NCI-H524 (cell line): ENCODE measurements at places on chromosomes 3 and 15.

GRCh38 chr3:5251196-5251583, 63.7 kb downstream of the EDEM1 start:
- no peak for DNase-seq

- peak; percentile 17 for DNase-seq
These were observed 79.5 kb downstream of the IQSEC1 start for GRCh38 chr3:12993517-12994356.

GRCh38 chr3:95673215-95673614, 1141.2 kb upstream of the EPHA6 start:
- no peak for DNase-seq

DNA sequence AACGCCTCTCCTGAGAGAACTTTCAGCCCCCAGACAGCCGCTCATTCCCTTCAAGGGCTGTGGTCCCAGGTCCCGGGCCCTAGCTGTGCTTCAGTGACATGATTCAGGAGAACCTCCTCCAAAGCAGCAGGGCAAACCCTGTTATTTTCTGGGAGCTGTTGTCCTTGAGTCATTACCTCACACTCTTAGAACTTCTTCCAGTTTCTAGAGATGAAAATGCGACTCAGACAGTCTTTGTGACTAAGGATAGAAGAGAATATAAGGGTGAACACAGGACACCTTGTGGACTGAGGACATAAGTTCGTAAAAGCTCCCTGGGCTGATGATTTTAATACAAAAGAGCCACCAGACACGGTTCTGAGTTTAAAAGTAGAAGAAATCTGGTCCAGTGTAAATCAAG, 203.8 kb downstream of the RORA start:
- DNase-seq = no peak

DNA sequence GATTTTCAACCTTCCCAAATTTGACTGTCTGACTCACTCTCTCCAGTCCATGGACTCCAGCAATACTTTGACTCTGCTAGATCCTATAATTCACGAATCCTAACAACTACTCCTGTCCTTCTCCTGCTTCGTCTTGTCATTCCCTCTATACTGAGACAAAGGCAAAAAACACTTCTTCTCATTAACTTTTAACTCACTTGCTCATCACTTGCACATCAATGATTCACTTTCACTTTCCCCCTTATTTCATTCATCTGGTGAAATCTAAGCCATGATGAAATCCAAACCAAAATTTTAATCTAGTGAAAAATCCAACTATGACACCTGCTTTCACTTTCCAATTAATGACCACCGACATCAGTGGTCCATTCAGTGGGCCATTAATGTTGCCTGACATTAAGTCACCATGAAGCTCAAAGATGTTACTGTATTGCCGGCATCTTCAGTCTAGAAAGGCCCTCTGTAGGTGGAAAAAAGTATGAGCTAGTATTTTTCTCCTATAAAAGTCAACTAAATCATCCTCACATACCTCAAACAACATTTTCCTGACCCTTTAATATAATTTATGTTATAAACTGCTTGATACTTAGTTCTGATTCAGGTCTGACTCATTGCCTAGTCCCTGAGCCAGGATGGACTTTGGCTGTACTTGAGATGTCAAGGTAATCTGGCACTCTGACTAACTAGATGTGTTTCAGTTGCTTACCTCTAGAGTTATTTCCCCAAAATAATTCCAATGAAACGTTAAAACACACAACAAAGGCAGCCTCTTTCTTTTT, 158.6 kb downstream of the CNTN6 start:
- DNase-seq = no peak

- no peak for DNase-seq
These were observed 52.0 kb downstream of the LPP start for GRCh38 chr3:188205992-188206416.

GRCh38 chr15:67080118-67080899, 14.9 kb downstream of the SMAD3 start:
- DNase-seq = no peak

DNA sequence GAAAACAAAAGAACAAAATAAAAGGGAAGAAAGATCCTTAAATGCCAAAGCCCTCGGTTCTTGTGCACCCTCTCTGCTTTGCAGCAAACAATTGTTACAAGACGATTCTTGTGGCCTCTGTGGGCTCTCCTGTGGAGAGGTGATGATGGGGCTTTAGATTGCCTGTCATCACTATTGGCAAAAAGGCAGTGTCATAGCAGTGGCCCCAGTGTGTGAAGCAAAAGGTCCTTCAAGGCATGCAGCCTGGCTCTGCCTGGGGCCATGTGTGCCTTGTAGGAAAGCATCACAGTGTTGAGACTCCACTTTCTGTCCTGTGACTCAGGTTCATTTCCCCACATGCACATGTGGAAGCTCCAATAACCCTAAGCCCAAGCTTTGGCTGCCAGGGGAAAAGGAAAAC, 43.7 kb downstream of the POC1A start:
- DNase-seq = no peak

DNA sequence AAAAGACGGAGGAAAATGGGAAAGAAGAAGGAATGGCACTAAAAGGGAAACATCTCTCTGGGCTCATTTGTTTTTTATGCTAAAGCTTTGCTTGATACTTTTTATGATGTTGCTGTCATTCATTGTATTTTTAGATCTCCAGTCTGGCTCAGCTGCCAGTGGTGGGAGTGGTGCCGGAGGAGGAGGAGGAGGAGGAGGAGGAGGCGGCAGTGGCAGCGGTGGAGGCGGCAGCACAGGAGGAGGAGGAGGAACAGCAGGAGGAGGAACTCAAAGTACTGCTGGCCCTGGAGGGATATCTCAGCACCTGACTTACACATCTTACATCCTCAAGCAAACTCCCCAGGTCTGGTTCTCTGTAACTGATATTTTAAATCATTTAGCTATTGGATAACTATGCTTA, 49.6 kb downstream of the MAP6D1 start:
- DNase-seq = no peak

GRCh38 chr3:197590313-197590962, 34.7 kb upstream of the BDH1 start:
- no peak for DNase-seq

- DNase-seq = no peak
These were observed 737 bp downstream of the JAGN1 start for GRCh38 chr3:9891072-9891622.

DNA sequence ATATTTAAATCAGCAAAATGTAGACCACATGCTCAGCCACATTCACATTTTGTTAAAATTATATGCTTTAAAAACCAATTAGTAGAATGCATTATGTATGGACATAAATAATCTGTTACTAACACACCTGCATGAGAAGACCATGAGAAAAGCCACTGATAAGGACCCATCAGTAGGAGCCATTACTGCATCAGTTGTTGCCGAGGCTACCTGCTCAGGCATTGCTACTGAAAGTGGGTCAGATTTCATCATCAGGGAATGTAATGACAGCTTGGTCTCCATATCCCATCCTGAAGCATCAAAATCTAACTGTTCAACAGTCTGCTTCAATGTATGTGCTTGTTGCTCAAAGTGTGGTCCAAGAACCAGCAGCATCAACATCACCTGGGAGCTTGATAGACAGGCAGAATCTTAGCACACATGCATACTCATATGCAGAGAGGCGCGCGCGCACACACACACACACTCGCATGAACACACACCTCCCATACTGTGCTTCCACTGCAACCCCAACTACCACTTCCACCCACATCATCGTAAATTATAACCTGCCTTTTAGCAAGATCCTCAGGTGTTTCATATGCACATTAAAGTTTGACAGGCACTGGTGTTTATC, 72.4 kb upstream of the FOXB1 start:
- DNase-seq = no peak

GRCh38 chr3:39211332-39212130, 19.1 kb upstream of the XIRP1 start:
- no peak for DNase-seq

DNA sequence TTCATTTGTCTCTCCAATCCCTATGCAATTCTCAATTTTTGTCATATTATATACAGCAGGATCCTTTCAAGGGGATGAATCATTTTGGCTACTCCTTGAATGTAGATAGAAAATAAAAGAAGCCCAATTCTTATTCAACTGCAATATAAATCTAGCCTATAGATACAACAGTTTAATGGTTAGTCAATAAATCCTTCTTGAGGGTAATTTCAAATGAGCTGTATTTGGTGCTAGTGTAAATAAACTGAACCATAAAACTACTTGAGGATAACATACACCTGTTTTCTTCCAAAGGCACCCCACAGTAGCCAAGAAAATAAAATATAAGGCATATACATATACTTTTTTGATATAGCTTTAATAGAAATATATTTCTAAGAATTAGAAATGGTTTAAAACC, 830.3 kb downstream of the ROBO1 start:
- no peak for DNase-seq

GRCh38 chr3:42257007-42257406, 9.0 kb downstream of the CCK start:
- DNase-seq = no peak

- peak; percentile 52 for DNase-seq
These were observed 45.0 kb downstream of the GPR176 start for GRCh38 chr15:39874890-39875549.

GRCh38 chr3:155496206-155496605, 202.7 kb upstream of the STRIT1 start:
- no peak for DNase-seq

GRCh38 chr3:8324747-8325146, 176.9 kb upstream of the LMCD1 start:
- no peak for DNase-seq

DNA sequence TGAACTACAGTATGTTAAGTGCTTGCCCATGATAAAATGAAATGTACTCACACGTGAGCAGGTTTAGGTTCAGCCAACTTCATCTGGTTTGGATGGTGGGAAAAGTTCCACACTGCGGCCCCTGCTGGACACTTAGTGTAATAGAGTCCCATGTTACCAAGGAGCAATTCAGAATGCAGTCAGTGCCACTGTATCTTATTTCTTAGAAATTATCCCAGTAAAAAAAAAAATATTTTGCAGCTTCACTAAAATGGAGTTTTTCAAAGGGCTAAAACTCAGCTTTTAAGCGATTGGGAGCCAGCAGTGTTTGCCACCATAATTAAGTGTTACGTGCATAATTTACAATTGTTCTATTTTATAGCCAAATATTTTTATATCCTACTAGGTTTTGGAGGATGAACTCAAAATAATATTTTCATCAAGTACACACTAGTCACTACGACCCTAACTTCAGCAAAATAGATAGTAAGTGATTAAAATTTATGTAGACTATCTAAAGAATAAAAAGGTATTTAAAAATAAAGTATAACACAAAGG, 371.7 kb upstream of the GBE1 start:
- no peak for DNase-seq

GRCh38 chr3:37863949-37864822, 2.5 kb downstream of the CTDSPL start:
- peak; percentile 25 for DNase-seq

GRCh38 chr3:54599716-54600115, 328.1 kb downstream of the LRTM1 start:
- no peak for DNase-seq

DNA sequence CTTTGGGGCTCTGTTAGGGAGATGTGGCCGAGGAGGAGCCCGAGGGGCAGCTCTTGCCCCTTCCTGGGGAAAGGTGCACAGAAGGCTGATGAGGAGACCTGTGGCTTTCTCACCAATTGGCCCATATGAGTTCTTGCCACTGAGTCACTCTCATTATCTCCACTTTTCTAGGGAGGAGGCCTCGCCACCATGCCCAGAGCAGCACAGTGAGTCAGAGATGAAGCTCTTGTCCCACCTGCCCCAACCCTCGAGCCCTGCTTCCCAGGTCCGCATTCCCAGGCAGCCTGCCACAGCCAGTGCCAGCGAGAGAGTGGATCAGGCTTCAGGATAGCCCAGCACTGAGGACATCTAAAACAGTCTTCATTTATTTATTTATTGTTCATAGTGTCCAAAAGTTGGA, 53.5 kb downstream of the AMOTL2 start:
- DNase-seq = no peak

DNA sequence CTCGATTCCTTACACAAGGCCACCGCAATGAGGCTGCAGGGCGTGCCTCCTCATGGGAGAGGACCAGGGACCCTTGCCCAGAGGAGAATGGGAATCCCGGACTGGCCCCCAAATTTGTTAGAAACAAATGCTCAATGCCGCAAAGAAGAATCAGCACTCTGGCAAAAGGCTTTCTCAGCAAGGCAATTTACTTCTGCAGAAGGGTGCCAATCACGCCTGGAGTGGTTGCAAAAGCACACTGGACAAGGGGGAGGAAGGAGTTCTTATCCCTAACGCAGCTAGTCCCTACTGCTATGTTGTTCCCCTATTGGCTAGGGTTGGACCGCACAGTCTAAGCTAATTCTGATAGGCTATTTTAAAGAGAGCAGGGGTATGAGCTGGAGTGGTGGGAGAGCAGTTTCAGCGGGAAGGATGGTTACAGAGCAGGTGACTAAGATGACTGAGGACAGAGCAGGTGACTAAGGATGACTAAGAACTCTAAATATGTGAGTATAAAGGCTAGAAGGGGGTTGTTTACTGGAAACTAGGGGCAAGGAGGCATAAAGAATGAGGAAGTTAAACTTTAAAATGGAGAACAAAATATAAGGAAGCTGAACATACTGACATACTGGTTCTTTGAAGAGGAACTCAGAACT, 48.5 kb downstream of the KATNBL1 start:
- DNase-seq = no peak

- no peak for DNase-seq
These were observed 48.4 kb downstream of the HES1 start for GRCh38 chr3:194184265-194184751.

DNA sequence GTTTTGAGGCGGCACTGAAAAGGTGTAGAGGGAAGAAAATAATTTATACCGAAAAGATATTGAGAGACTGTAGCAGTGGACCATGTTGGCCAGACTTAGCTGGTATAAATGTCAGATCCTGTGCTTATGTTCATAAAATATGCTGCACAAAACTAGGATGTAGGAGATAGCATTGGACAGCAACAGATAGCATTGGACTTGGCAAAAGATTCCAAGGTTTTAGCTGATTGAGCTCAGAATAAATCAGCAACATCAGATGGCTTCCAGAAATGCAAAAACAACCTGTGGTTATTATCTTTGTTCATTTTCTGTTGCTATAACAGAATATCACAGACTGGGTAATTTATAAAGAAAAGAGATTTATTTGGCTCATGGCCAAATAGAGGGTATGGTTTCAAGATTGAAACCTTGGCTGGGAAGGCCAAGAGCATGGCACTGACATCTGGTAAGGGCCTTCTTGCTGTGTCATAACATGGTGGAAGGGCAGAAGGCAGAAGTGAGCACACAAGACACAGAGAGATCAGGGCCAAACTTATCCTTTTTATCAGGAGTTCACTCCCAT, 34.7 kb downstream of the SLC28A1 start:
- no peak for DNase-seq

GRCh38 chr15:86322629-86323028, 243.0 kb downstream of the AGBL1 start:
- no peak for DNase-seq

GRCh38 chr15:77874063-77874462, 203.4 kb downstream of the TBC1D2B start:
- peak; percentile 79 for DNase-seq
